ENCODE measurements at places on chromosomes 3 and 15. TPM values are rescaled to one million over a fixed set of nuclear protein-coding genes. Genes with fewer than 3 reads are reported as not detected.

- no peak for DNase-seq
Observed at GRCh38 chr3:14775563-14775962, 43.2 kb upstream of the FGD5 start.

- no peak for DNase-seq
Observed at GRCh38 chr3:109545746-109546145, 208.4 kb upstream of the DPPA4 start.

FETUB gene
- 0.49 TPM for total RNA-seq

RBPMS2 gene
- total RNA-seq: 0.59 TPM
